GDM1 (cell line): ENCODE measurements at places on chromosomes 2 and 18.

GRCh38 chr2:167607211-167607610 is 640.2 kb downstream of the STK39 start:
- no peak for DNase-seq

DNA sequence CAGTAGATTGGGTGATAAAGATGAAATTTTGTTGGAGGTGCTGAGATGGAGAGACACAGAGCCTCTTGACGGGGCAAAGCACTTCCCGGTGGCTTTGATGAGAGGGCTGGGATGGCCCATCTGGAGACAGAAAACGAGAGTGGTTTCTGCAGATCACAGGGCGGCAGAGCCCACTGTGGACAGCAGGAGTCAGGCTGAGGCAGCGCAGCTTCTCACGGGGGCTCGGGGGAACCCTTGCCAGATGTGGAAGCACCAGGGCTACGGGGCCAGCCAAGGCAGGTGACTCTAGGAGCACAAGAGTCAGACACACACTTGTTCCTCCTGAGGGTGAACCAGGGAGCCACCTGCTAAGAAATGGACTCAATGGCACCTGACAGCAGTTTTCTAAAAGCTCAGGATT is 78.5 kb downstream of the TPO start:
- no peak for DNase-seq

GRCh38 chr2:73107211-73107926 is 5.4 kb downstream of the RAB11FIP5 start:
- no peak for DNase-seq

DNA sequence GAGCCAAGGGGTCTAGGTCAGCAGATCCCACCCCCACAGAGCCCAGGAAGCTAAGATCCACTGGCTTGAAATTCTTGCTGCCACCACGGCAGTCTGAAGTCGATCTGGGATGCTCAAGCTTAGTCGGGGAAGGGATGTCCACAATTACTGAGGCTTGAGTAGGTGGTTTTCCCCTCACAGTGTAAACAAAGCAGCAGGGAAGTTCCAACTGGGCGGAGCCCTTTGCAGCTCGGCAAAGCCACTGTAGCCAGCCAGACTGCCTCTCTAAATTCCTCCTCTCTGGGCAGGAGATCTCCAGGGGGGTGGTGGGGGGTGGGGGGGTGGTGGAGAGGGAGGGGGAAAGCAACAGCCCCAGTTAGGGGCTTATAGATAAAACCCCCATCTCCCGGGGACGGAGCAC is 419.5 kb downstream of the NUP35 start:
- DNase-seq = no peak

- DNase-seq = no peak
These were observed 56.5 kb downstream of the ACAA2 start for GRCh38 chr18:49756671-49757362.

DNA sequence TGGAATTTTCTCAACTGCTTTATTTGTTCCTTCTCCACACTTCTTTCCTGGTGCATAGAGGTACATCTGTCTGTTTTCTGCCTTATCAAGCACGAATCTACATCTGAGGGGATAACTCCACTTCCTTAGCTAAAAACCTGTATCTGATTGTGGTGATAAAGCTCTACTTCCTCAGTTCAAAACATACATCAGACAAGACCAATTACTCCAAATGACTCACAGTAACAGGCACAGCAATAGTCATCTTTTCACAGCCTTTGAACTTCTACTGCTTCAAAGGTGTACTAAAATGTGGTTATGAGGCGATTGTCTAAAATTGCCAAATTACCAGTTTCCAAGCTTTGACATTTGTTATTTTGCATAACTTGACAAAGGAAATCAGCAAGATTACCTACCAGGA is 803.6 kb upstream of the ZEB2 start:
- DNase-seq = no peak

- DNase-seq = no peak
These were observed 944.0 kb downstream of the DPP10 start for GRCh38 chr2:115386465-115386864.

DNA sequence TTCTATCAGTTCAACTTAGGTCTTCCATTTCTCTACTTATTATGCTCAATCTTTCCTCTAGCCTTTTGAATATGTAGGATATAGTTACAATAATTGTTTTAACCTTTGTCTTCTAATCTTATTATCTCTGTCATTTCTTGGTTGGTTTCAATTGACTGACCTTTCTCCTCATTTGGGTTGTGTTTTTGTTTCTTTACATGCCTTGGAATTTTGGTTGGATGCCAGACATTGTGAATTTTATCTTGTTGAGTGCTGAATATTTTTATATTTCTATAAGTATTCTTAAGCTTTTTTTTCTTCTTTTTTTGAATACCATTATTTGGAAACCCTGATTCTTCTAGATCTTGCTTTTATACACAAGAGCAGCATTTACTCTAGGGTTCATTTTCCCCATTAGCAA is 30.7 kb upstream of the TMEM247 start:
- no peak for DNase-seq

- DNase-seq = no peak
These were observed 944.3 kb downstream of the LRP1B start for GRCh38 chr2:141186413-141187074.

DNA sequence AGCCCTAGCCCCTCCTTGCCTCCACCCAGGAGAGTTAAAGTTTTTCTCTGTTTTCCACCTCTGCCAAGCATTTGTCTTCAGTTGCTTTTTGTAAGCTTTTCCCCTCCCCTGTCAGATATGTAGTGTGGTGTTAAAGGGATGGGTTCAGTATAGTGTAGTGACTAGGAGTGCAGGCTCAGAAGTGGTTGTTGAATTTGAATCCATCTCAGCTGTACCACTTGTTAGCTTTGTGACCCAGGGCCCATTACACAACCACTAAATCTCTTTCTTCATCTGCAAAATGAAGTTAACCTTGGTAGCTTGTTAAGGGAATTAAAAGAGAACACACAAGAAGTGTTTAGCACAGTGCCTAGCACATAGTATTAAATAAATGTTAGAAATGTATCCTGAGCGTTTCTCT is 56.9 kb downstream of the MAP3K20 start:
- no peak for DNase-seq

DNA sequence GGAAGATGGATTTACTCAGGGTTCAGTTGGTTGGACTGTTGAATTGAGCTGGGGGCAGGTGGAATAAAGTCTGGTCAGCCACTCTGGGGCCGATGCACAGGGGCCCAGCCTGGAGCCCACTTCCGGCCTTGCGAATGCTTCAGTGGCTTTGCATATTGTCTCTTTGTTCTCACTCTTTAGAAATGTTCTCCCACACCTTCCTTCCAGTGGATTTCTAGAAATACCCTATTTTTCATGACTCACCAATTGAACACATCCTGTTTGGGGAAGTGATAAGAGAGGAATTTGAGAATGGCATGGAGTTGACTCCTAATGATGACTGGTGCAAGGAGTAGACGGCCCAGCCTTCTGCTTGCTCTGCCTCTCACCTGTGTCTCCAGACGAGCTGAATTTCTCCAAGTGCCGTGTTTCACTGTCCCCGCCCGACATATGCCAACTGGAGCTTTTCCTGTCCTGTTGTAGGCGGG is 28.1 kb downstream of the ASAP2 start:
- DNase-seq = no peak

- no peak for DNase-seq
These were observed 49.6 kb downstream of the COL5A2 start for GRCh38 chr2:189129971-189130370.

- DNase-seq = no peak
These were observed 507.1 kb downstream of the TMEM182 start for GRCh38 chr2:103268841-103269498.

GRCh38 chr2:203728321-203728720 is 21.9 kb downstream of the CD28 start:
- DNase-seq = no peak

DNA sequence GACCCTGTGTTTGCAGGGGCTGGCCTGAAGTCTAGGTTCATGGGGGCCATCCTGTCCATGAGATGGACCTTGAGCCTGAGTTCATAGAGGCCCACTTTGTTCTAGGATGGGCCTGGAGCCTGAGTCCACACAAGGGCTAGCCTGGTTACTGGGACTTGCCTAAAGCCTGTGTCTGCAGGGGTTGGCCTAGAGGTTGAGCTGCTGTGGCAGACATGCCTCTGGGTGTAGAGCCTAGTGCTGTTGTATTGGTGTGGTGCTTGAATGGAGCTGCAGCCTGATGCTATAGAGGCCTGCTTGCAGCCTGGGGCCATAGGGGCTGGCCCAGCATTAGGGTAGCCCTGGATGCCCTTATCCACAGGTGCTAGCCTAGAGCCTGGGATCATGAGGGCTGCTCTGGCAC is 23.9 kb upstream of the RASGRP3 start:
- DNase-seq = no peak

DNA sequence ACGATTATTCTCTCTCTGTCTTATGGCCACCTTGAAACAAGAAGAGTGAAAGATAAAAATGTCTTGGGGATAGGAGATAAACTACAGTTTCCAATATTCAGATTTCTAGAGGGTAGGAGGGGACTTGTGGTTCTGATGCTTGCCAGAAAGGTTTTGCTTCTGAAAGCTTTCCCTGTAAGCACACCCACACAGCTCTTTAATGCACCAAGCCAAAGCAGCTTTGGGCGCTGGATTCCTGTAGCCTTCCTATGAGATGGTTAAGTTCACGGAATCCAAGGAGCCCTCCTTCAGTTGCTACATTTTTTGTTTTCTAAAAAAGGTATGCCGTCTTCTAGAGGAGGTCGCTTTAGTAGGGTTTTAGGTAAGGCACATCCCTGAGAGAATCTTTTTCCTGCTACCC is 4.9 kb downstream of the LRRTM1 start:
- DNase-seq = no peak

- DNase-seq = no peak
These were observed 24.7 kb downstream of the STEAP3 start for GRCh38 chr2:119248311-119248710.
